ENCODE measurements at places on chromosomes 11 and 22. TPM values are rescaled to one million over a fixed set of nuclear protein-coding genes. Genes with fewer than 3 reads are reported as not detected.

The HBG2 gene
- total RNA-seq: 13,246 TPM

The LGR4 gene
- 5.1 TPM for total RNA-seq

The NCF4 gene
- 14.1 TPM for total RNA-seq

The OR51B5 gene
- 0.52 TPM for total RNA-seq

DNA sequence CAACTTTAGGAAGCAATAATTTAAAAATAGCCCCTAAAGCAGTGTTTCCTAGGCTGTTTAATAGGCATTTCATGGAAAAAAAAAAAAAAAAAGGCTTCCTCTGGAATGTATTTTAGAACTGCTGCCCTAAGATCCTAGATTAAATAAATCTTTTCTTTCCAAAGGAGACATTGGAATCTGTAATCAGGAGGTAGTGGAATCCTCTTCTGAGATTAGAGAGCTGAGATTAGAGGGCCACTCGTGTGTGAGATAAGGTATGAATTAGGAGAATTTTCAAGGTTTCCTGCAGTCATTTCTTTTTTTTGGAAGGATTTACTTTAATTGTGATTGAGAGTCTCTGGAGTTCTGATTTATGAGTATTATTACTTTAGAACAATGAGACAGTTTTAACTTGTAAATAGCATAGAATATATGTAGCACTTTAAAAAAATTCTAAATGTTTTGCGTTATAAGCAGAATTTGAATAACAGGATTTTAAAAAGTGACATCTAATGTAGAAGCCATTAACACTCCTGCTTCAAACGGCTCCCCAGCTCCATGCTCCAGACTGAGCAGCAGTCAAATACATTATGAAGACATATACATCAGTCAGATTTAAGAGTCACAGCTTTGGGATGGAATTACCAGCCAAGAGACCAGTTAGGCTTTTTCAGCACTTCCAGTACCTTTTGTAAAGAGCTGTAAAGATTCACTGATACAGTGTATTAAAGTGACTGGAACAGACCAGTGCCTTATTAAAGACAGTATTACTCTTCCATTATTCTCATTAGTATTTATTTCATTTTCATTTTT is 5.0 kb downstream of the EED start:
- no peak overlapping the region for H3K27ac ChIP-seq
- peak; percentile 5 for DNase-seq
- peaks cover 10% of the 10 kb centered on the region for H3K4me1 ChIP-seq
- H3K4me3 ChIP-seq: no peak overlapping the region

DNA sequence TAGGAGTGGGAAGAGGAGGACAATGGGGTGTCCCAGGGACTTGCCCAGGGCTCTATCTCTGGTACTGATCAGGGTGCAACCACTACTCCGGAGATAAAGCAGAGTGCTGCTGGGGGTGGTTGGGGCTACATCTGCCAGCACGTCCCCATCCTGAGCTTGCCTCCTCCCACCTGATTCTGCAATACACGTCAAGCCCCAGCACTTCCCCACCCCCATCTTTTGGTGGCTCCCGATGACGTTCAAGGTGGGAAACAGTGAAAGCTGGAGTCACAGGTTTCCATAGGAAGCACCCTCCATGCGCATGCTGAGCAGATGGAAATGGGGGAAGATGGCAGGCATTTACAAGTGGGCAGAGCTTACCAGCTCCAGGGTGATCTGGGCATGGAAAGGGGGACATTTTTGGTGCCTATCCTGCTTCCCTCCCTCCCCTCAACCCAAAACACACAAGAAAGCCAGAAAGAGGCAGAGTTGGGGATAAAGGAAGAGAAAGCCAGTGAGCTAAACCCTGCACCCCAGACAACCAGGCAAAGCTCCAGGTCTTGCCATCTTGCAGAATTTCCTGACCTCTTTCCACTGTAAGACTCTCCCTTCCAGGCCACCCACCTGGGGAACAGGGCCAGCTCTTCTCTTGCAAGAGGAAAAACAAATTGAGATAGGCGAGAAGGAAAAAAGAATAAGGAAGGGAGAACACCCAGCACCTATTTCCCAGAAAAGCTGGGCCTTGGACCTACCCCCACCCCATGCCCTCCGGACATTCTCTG is 15.8 kb downstream of the SYT7 start:
- no peak for DNase-seq
- H3K36me3 ChIP-seq: no peaks in the 10 kb centered on the region
- H3K4me1 ChIP-seq: no peaks in the 10 kb centered on the region
- H3K27ac ChIP-seq: no peak overlapping the region
- H3K27me3 ChIP-seq: no peaks in the 10 kb centered on the region
- H3K4me3 ChIP-seq: no peak overlapping the region

GRCh38 chr11:78801161-78801884 is 226.7 kb upstream of the NARS2 start:
- no peaks in the 10 kb centered on the region for H3K36me3 ChIP-seq
- H3K27me3 ChIP-seq: no peaks in the 10 kb centered on the region
- H3K27ac ChIP-seq: no peak overlapping the region
- peak; percentile 93 for DNase-seq

- H3K4me3 ChIP-seq: no peak overlapping the region
- no peaks in the 10 kb centered on the region for H3K36me3 ChIP-seq
- H3K4me1 ChIP-seq: no peaks in the 10 kb centered on the region
- DNase-seq: peak; percentile 58
- no peaks in the 10 kb centered on the region for H3K27me3 ChIP-seq
Measured at GRCh38 chr11:1399386-1400316, 9.9 kb downstream of the BRSK2 start.

GRCh38 chr22:50058061-50058905 is at the start of gene TTLL8:
TSS of gene TTLL8 (minus strand) at chr22:50058298.
- H3K4me3 ChIP-seq: no peak within 1 kb of the TSS
- H3K36me3 ChIP-seq: no peaks in the 10 kb centered on the region
- no peak for DNase-seq
- H3K27me3 ChIP-seq: no peaks in the 10 kb centered on the region
- peaks cover 3% of the 10 kb centered on the region for H3K4me1 ChIP-seq
- H3K27ac ChIP-seq: no peak within 1 kb of the TSS

DNA sequence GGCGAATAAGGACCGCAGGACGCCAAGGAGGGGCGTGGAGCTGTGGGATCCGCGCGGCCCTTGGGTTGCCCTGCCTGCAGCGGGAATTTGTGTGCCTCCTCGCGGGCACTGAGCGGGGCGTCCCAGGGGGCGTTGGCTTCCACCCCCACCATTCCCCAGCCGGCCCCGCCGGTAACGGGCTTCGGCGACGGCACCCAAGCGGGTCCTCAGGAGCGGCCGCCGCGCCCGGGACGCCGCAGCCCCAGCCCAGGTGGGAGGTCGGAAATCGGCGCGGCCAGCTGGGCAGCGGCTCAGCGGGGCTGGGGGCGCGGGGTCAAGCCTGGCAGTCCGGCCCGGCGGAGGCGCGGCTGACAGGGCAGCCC is 320 bp downstream of the CLTCL1 start:
- no peaks in the 10 kb centered on the region for H3K36me3 ChIP-seq
- no peaks in the 10 kb centered on the region for H3K27me3 ChIP-seq
- DNase-seq: no peak

- peaks cover 27% of the 10 kb centered on the region for H3K4me1 ChIP-seq
- peak; percentile 69 for DNase-seq
- H3K4me3 ChIP-seq: no peak overlapping the region
- H3K27ac ChIP-seq: peak overlapping the region; percentile 66
Measured at GRCh38 chr22:20566420-20567260, 59.2 kb downstream of the MED15 start.

GRCh38 chr11:114397349-114397982 is 2.8 kb downstream of the C11orf71 start:
- H3K27ac ChIP-seq: no peak overlapping the region
- no peak overlapping the region for H3K4me3 ChIP-seq
- H3K27me3 ChIP-seq: no peaks in the 10 kb centered on the region
- DNase-seq: no peak
- peaks cover 9% of the 10 kb centered on the region for H3K4me1 ChIP-seq

DNA sequence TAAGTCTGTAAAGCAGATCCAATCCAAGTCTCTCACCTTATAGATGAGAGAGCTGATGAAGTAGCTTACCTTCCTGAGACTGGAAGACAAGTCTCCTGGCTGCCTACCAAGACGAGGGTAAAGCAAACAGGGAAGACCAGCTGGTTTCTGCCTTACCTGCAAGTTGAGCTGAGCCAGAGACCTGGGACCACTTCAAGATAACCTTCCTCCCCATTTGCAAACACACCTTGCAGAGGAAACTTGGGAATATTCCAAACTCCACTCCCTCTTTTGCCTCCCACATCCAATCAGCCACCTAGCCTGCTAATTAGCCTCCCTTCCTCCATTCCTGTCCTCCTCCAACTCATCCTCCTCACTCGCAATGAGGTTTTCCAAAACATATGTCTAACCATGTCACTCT is 23.4 kb upstream of the ROBO3 start:
- H3K36me3 ChIP-seq: no peaks in the 10 kb centered on the region
- peaks cover 64% of the 10 kb centered on the region for H3K4me1 ChIP-seq
- DNase-seq: no peak

GRCh38 chr22:40595497-40596234 is 40.9 kb downstream of the MRTFA start:
- no peaks in the 10 kb centered on the region for H3K27me3 ChIP-seq
- no peaks in the 10 kb centered on the region for H3K4me1 ChIP-seq
- H3K36me3 ChIP-seq: no peaks in the 10 kb centered on the region
- no peak overlapping the region for H3K27ac ChIP-seq
- no peak overlapping the region for H3K4me3 ChIP-seq

- no peaks in the 10 kb centered on the region for H3K36me3 ChIP-seq
- no peak overlapping the region for H3K27ac ChIP-seq
- no peaks in the 10 kb centered on the region for H3K27me3 ChIP-seq
- no peaks in the 10 kb centered on the region for H3K4me1 ChIP-seq
- DNase-seq: no peak
Measured at GRCh38 chr11:87215236-87215635, 177.5 kb downstream of the TMEM135 start.

GRCh38 chr22:30867746-30868662 is 100.6 kb downstream of the MORC2 start:
- no peaks in the 10 kb centered on the region for H3K27me3 ChIP-seq
- H3K4me3 ChIP-seq: no peak overlapping the region
- no peak overlapping the region for H3K27ac ChIP-seq
- no peaks in the 10 kb centered on the region for H3K36me3 ChIP-seq

DNA sequence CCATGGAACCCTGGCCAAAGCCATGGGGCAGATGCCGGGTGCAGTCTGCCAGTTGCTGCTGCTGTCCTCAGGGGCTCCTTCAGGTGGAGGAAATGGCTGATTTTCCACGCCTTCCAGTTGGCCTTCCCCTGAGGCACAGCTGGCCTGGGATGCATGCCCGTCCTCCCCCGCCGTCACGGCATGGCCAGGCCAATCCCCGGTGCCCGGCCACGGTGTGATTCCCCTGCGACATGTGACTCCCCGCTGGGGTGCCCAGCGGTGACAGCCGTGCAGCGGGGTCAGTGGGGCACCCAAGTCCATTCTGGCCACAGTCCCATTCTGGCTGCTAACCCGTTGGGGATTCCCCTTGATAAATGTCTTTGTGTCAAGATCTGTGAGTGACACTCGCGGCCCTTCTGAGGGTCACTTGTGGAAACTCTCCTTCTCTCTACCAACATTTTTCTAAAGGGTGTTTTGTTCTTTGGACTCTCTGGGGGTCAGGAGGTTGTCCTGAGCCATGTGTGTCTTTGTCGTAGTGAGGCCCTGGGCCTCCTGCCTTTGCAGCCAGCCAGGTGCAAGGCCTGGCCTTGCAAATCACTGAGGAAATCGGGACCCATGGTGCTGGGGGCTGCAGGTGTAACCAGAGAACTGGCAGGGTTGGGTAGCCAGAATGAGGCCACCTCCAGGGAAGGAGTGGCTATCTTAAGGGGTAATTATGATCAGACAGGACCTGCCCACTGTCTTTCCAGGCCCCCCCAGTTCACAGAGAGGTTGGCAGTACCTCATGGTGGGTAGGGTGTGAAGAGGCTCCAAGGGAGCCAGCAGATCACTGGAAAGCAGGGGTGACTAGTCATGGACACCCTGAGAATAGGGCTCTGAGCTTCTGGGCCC is 37.1 kb downstream of the KCNQ1OT1 start:
- H3K4me3 ChIP-seq: no peak overlapping the region
- no peak overlapping the region for H3K27ac ChIP-seq
- peaks cover 16% of the 10 kb centered on the region for H3K36me3 ChIP-seq
- no peak for DNase-seq
- no peaks in the 10 kb centered on the region for H3K4me1 ChIP-seq

- H3K4me3 ChIP-seq: no peak overlapping the region
- DNase-seq: peak; percentile 56
- H3K27ac ChIP-seq: no peak overlapping the region
- peaks cover 7% of the 10 kb centered on the region for H3K36me3 ChIP-seq
Measured at GRCh38 chr22:41910050-41911000, 4.5 kb downstream of the SHISA8 start.

DNA sequence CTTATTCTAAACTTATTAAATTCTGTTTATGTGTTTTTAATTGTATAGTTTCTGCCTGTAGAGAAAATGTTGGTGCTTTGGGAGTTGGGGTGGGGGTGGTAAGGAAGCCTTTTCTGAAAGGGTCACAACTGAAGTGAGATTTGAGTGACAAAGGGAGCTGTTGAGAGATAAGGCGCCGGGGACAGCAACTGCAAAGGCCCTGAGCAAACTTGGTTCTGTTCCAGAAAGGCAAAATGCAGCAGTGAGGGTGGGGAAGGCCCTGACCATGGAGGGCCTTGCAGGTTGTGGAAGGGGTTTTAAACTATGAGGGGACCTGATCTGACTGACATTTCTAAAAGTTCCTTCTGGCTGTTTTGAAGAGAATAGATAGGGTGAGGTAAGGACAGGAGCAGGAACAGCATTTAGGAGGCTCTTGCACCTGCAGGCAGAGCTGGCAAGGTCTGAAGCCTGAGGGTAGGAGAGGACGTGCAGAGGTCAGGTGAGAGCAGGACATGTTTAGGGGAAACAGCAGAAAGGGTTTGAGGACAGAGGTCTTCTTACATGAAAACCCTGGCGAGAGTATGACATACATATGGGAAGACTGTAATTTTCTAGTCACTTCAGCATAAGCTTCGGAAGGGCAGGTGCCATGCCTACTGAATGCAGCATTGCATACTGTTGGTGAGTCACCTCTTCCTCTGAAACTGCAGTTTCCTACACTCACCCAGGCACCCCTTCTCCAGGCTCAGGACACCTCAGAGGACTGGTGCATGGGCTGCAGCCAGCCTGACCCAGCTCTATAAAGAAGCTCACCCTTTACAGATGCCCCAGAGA is 190.7 kb downstream of the SNX19 start:
- H3K4me3 ChIP-seq: no peak overlapping the region
- peaks cover 10% of the 10 kb centered on the region for H3K4me1 ChIP-seq
- H3K27ac ChIP-seq: no peak overlapping the region
- no peaks in the 10 kb centered on the region for H3K27me3 ChIP-seq
- DNase-seq: no peak

- no peak overlapping the region for H3K27ac ChIP-seq
- DNase-seq: no peak
- H3K4me3 ChIP-seq: no peak overlapping the region
- H3K4me1 ChIP-seq: no peaks in the 10 kb centered on the region
Measured at GRCh38 chr11:70348191-70348590, 50.1 kb upstream of the CTTN start.

GRCh38 chr11:122209619-122210366 is 93.8 kb upstream of the BLID start:
- H3K27ac ChIP-seq: no peak overlapping the region
- H3K27me3 ChIP-seq: no peaks in the 10 kb centered on the region
- no peak overlapping the region for H3K4me3 ChIP-seq
- DNase-seq: peak; percentile 90

GRCh38 chr22:43249789-43250471 is 63.0 kb upstream of the TTLL12 start:
- H3K4me3 ChIP-seq: no peak overlapping the region
- H3K27ac ChIP-seq: no peak overlapping the region
- DNase-seq: no peak
- H3K36me3 ChIP-seq: no peaks in the 10 kb centered on the region
- peaks cover 5% of the 10 kb centered on the region for H3K27me3 ChIP-seq
